ENCODE measurements at places on chromosomes 3 and 15.

DNA sequence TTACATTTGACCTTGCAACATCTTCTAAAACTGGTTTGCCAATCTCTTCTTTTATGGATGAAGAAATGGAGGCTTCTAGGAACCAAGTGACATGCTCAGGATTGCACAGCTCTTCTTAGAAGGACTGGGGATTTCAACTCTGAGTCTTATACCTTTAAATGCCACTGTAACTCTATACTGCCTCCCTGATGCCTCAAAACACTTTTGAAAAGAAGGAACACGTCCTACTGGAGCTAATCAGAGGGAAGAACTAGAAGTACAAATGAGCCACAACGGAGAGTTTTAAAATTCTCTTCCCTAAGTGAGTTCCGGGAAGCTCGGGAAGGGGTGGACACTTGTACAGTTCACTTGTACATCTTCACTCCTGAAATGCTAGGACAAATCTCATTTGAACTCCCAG, 949 bp upstream of the MITF start:
- no peak for DNase-seq

DNA sequence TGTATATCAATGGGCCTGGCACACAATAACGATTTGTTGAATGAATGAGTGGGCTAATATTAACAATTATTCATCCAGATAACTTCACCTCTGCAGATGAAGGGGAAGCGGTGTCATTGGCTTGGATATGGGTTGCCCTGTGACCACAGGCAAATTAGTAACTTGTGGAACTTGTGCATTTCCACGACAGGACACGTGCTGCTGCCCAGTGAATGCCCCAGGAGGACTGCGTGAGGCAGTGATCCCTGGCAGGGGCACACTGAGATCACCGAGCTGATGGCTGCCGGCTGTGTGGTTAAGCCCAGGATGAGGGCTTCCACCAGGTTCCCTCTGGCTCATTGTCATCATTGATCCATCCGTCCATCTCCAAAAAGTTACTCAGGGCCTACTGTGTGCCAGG, 84.1 kb upstream of the HACD2 start:
- DNase-seq: no peak

DNA sequence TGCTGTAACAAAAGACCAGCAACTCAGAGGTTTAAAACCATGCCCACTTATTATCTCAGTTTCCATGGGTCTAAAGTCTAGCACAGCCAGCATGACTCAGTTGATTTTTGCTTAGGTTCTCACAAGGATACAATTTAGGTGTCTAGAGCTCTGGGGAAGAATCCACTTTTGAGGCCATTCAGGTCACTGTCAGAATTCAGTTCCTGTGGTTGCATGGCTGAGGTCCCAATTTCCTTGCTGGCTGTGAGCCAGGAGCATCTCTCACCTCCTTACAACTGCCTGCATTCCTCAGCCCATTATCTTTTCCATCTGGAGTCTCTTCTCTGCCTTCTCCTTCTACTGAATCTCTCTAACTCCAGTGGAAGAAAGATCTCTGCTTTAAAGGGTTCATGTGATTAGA, 240.5 kb upstream of the CFAP20DC start:
- DNase-seq: no peak

GRCh38 chr15:100438570-100438969, 90.2 kb downstream of the CERS3 start:
- peak; percentile 2 for DNase-seq

DNA sequence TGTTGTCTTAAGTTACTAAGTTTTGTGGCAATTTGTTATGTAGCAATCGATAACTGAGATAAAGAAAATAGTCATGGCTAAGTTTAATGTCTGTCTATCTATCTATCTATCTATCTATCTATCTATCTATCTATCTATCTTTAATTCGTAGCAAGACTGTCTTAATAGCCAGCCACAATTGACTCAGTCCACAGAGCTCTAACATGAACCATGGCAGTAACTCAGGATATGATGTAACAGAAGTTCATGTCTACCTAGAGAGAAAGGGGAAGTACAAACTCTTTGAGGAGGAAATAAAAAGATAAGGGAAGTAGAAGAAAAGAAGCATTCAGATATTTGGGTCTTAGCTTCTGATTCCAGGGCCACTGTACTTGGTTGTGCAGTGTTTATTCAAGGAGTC, 61.5 kb upstream of the FNDC3B start:
- no peak for DNase-seq

DNA sequence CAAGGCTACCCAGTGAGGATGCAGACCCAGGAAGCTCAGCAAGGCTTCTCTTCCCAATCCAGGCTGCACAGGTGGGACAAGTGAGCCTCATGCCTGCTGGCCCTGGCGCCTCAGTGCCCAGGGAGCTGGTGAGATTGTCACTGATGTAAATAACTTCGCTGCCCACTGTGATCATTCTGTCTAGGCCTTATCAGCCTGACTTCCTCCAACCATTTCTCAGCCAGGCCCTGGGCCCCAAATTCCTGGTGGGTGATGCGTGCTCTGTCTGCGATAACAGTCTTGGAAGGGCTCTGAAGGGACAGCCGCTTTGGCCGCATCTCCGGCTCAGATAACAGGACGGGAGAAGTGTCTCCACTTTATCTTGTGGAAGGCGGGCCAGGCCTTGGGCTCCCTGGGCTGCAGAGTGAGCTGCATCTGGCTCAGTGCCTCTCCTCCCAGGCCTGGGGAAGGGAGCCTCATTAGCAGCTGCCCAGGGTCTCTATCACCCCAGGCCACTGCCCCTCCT, 2.2 kb upstream of the FBLN2 start:
- no peak for DNase-seq

DNA sequence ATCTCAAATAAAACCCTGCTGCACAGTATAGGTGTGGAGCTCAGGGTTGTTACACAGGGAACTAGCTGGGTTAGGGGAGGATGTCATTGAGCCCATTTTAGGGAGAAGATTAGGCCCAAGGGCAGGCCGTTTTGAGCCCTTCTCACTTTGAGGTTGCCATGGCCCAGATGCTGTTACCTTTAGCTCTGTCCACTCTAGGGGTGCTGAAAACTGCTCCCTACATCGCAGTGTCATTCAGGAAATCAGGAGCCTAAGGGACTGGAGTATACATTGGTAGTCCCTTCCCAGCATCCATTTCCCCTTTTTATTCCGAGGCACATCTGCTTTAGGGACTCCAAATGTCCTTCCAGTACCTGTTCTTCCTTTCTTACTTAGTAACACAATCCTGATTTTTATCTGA, 79.0 kb upstream of the SELENOK start:
- DNase-seq: no peak

DNA sequence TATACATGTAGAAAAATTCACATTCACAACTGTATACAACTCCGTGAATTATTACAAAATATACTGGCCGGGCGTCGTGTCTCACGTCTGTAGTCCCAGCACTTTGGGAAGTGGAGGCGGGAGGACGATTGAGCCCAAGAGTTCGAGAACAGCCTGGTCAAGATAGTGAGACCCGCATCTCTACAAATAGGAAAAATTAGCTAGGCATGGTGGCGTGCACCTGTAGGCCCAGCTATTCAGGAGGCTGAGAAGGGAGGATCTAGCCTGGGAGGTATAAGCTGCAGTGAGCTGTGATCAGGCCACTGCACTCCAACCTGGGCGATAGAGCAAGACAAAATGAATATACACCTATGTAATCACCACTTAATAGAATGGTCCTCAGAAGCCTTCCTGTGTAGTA, 1.3 kb downstream of the RAD51 start:
- DNase-seq: no peak

DNA sequence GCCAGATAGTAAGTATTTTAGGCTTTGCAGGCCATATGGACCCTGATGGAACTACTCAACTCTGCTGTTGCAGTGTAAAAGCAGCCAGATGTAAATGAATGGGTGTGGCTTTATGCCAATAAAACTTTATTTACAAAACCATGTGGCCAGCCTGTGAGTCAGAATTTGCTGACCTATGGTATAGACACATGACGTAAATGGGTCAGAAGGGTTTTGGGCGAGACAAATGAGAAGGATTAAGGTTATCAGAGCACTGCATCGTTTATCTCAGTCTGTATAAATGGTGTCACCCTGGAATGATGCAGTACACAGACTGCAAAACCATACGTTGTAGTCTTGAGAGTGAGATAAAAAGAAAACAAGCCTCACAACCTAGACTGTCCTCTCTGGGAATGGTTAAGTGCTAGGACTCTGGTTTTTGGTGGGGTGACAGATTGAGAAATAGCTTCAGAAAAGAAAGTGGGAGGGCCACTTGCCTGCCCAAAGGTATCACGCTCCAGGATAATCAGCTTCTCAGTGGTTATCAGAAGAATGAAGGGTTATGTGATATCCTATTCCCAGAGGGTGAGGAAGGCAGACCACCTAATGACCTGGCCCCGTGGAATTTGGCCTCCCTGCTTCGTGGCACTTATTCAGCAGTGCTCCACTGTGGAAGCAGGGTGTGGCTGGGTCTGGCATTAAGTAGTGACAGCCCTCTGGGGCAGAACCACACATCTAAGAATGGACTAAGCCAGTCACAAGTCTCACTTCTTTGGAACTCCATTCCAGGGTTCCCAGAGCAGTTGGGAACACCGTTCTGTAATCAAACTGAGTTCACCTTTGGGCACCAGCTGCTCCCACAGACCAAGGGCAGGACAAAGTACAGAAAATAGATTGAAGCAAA, 46.1 kb downstream of the ABHD5 start:
- no peak for DNase-seq

DNA sequence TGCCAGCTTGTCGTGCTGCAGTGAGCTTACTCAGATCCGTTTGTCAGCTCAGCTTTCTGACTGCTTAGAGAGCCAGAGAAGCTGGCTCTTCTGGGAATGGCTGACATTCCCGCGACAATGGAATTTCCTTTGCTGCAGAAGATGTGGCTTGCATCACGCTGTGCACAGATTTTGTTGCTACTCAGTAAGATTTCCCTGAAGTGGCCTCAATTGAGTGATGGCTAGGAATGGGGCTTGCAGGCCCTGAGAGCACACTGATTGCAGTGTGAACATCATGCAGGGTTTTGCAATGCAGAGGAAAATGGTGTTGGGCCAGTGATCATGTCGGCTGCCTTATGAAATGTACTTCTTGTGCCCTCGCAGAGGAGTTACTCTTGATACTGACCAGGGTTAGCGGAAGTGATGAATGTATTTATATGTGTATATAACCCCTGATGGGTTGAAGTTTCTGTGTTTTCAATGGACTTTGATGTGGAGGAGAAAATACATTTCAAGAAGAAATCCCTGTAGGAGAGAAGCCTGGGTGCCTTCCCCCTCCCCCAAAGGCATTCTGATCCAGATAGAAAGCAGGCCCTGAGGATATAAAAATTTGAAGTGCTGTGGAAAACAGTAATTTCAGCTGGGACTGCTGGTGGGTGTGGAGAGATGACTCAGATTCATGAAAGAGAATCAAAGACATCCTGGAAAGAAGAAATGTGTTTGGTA, 102.5 kb upstream of the PDZRN3 start:
- no peak for DNase-seq

DNA sequence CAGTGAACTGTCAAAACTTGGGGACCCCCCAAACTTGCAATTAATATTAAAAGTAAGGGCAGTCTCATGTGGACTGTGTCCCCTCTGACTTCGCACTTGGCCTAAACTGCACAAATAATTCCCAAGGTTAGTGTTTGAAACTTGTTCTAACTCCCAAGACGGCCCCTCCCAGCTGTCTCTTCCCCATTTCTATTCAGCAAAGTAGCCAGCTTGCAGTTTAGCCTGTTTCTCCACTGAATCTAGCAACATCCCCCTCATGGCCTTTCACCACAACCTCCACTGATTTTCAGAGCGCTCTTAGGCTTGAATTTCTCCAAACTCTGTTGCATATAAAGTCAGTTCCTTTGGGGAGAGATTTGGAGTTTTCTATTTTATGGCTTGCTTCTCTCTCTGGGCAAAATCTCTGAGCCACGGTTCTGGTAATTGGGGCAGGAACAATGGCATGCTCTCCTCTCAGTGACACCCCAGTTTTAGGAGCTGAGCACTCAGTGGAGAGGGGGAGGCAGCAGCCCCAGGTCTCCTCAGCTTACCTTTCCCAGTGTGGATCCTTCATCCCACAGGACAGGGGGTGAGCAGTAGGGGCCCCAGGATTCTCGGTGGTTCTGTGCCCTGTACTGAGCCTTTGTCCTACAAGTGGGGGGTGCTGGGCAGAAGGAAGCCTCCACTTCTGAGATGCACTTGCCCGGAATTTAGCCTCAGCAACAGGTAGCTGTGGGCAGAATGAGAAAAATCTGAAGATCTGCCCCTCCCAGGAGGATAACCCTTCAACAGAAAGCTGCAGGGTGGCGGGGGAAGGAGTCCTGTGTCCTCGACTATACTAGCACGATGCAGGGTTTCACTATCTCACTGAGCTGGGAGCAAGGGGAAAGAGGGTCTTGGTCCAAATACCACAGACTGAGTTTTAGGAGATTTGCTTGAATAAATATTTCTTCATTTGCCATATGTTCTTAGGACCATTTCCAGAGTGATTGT, 39.3 kb upstream of the GATA2 start:
- no peak for DNase-seq

DNA sequence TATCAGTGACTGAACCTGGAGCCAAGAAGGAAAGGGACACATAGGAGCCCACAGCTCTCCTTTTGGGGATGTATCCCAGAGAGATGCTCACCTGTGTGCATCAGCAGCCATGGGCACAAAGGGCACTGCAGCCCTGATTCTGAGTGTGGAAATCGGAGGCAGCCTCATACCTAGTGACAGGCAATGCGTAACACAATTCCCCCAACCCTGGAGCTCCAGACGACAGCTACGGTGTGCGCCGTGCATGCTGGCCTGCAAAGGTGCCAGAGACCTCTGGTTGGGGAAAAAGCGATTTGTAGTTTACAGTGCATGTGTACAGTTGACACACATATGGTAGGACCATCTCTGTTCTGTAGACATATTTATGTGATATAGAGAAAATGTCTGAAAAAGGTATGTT, 59.0 kb upstream of the PLXNA1 start:
- no peak for DNase-seq

- no peak for DNase-seq
Measured at GRCh38 chr3:186757686-186758220, 25.6 kb upstream of the EIF4A2 start.

GRCh38 chr15:89500397-89501270, 4.3 kb upstream of the RHCG start:
- no peak for DNase-seq

DNA sequence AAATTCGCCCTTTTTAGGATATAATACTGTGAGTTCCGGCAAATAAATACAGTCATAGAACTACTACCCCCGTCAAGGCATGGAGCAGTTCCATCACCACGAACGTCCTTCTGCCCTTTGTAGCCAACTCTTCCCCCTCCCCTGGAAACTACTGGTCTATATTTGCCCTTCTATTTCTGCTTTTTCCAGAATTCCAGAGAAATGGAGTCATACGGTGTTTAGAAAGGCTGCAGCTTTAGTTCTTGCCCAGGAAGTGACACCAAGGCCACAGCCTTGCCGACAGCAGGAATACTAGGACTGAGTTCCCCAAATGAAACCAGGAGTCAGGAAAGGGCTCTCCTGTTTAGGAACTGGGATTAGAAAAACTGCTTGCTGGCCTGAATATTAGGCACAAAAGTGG, 291.2 kb downstream of the FAM43A start:
- no peak for DNase-seq
